Heart right ventricle (tissue), 16 donors: ENCODE measurements at places on chromosomes 5 and 9.

- DNase-seq = no peak
Measured at GRCh38 chr5:132477784-132478365, 12.7 kb downstream of the IRF1 start.

- no peak for DNase-seq
Measured at GRCh38 chr5:94526706-94527105, 91.7 kb downstream of the KIAA0825 start.

DNA sequence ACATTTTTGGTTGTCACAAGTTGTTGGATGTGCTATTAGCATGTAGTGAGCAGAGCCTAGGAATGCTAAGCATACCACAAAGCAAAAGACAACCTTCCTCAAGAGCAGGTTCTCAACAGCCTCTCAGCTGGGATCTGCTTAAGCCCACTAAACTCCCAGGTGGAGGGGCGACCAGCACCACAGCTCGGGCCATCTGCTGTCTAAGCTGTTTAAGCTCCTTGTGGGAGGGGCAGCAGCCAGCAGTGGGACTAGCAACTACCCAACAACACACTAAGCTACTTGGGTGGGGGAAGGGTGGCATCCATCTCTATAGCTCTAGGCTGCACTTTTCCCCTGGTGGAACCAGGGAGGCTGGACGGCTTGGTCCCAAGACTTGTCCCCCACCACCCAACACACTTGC lies 1052.7 kb upstream of the ARRDC3 start:
- DNase-seq = no peak

GRCh38 chr5:137666461-137666850 lies 69.4 kb downstream of the KLHL3 start:
- no peak for DNase-seq

DNA sequence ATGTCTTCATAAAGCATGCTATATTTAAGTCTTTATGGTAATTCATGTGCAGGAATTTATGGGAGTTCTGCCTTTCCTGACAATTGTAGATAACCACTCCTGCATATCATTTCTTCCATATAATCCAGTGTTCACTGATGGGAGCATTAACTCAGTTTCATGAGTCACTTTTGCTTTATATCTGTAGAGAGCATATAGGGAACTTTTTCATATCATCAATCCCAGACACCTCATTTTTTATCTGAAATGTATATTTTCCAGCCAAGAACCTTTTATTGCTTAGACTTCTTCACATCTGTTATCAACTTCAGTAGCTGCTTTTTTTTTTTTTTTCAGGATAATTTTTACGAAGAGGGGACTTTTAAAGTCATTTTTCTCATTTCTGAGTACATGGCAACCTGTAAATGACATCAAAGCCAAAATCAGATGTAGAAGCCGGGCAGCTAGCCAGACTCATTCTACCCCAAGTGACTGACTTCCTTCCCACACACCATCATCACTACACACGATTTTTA lies 41.1 kb downstream of the NFX1 start:
- DNase-seq = no peak

- no peak for DNase-seq
Measured at GRCh38 chr5:6551287-6551954, 81.4 kb downstream of the NSUN2 start.

DNA sequence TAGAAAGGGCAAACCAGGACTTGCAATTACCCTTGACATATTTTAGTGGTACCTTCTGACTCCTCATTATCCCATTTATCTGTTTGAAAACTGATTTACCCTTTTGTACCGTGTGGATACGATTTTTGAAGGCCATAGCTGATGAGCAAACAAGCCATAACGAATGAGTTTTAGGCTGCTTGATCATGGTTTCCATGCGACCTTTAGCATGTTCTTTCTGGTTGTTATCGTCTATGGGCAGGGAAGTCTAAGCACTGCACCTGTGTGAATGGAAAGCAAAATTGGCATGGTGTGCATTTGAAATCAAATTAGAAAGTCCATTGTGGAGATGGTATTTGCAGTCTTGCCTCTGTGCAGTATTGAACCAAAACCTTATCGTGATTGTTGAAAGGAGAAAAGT lies 127.7 kb downstream of the TLE4 start:
- no peak for DNase-seq

DNA sequence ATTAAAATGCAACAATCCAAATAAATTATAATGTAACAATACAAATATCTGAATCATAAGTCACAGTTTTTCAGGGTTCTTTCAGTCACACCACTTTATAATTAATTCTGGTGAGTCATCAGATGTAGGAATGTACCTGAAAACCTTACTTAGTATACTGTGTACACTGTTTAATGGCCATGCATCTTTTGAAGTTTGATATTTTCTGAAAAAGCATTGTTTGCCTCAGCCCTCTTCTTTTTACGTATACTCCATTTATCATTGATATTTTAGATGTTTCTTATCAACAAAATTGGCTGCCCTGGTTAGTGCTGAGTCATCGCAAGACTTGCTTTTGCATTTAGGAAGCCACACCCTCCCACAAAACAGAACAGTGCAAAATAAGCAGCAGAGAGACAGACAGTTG lies 218.6 kb downstream of the PJA2 start:
- DNase-seq = no peak

GRCh38 chr5:153974131-153974812 lies 64.4 kb downstream of the FAM114A2 start:
- DNase-seq = peak; percentile 36

- DNase-seq = no peak
Measured at GRCh38 chr5:83856881-83857280, 136.2 kb upstream of the HAPLN1 start.

DNA sequence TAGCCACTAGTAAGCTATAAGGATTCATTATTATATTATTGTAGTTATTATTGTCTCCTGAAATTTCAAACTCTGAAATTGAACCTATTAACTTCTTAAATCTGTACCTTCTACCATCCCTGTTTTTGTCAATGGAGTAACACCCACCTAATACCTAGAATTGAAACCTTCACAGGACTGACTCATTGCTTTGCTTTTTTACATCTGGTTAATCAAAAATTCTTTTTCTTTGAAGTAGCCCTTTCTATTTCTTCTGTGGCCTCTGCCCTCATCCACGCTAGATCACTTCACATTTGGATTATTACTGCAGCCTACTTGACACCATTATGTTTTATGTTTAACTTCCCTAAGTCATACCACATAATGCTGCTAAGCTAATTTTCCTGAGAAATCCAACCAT lies 35.6 kb downstream of the RBM27 start:
- DNase-seq = no peak

- peak; percentile 28 for DNase-seq
Measured at GRCh38 chr9:63859475-63860215, 1425.4 kb downstream of the FOXD4L5 start.

DNA sequence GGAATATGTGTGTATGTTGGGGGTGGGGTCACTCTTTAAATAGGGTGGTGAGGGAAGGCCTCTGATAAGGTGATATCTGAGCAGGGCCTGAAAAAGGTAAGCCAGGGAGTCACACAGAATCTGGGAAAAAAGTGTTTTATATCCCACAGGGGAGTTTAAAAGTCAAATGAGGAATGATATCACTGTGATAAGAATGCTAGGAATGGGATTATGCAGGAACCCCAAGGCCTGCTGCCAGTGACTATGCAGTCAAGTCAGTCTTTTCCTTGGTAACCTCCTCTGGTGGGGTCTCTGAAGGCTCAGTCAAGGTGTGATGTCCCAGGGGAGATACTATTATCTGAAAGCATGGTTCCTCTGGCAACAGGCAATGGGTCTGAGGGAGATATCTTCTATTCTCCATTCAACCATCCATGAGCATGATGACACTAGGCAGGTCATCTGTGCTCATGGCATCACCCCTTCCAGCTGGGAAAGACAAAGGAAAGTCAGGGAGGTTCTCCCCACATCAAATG lies 53.5 kb downstream of the GRIA1 start:
- DNase-seq = no peak

DNA sequence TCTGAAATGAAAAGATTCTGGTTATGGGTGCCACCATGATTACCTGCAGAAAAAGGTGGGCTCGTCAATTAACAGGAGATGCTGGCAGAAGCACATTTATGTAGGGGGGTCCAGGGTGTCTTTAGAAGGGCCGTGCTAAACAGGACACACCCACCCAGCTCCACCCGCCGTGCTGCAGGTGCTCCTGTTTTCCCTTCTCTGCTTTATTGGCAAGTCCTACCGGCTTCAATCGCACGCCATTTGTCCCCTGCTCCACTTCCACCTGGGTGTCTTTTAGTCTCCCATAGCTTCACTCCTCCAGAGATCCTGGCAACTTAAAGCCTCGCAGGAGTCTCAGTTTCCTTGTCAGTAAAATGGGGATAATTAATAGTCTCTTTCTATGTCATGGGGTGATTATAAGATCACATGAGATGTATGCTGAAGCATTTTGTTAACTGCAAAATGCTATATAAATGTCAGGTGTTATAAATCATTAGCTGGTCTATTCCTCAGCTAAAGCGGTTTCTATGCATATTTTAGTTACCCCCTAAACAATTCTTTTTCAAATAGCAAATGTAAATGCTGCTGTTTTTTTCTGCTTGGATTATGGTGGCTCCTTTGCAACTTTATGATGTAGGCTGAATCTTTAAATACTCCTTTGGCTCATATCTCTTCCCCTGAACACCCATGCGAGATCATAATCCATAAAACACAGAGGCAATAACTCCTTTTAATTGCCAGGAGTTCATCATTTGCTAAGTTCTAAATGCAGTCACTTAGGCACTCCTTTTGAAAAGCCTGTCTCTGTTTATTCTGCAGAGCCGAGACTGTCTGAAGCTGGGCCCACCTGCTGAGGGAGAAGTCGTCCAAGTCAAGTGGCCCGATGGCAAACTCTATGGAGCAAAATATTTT lies 406.9 kb downstream of the KDM4C start:
- DNase-seq = no peak

DNA sequence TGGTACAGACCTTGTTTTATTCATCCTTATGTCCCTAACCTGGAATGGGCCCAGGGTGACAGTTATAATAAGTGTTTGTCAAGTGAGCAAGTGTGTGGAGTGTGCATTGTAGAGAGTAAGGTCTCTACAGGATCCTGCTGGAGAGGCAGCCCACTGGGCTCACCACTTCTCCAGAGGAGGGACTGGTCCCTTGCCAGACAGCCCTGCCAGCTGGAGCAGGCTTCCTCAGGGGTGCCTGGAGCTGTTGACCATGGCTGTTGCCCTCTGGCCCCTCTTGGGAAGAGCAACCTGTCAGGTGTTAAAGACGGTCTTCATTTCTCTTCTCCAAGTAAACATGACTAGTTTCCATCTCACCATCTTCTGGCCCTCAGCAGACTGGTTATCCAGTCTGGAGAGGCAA lies 20.0 kb downstream of the IRF1 start:
- DNase-seq = no peak

GRCh38 chr9:128282500-128282899 lies 6.4 kb downstream of the SWI5 start:
- no peak for DNase-seq

- no peak for DNase-seq
Measured at GRCh38 chr5:5752844-5753243, 330.4 kb downstream of the ICE1 start.

- DNase-seq = no peak
Measured at GRCh38 chr5:126100767-126101166, 322.4 kb upstream of the GRAMD2B start.

- DNase-seq = no peak
Measured at GRCh38 chr5:169697976-169698375, 60.9 kb downstream of the DOCK2 start.

DNA sequence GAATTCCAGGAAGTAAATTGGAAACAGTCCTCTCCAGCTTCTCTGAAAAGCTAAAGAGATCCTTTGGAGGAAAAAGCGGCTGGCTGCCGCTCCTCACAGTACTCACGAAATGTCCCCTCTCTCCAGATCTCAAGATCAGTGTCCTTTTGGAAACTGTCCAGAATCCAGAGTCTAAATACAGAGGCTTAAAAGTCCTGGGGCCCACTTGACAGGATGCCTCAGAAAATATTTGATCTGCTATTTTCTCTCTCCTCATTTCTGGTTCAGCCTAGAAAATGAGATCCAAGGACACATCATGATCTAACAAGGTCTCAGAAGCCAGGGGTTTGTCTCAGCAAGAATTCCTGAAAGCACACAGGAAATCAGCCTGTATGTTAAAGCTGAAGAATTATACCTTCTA lies 7.2 kb downstream of the C1QTNF2 start:
- no peak for DNase-seq

DNA sequence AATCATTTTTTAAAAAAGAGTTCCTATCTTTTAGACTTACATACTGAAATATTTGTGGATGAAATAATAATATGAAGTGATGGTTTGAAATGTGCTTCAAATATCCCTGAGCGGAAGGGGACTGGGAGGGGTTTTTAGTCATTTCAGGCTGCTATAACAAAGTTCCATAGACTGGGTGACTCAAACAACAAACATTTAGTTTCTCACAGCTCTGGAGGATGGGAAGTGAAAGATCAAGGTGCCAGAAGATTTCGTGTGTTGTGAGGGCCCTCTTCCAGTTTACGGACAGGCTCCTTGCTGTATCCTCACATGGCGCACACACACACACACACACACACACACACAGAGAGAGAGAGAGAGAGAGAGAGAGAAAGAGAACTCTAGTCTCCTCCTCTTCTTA lies 27.1 kb upstream of the TEX10 start:
- DNase-seq = no peak

- DNase-seq = no peak
Measured at GRCh38 chr5:42927730-42928129, 112.4 kb downstream of the ANXA2R start.

GRCh38 chr5:179192185-179192890 lies 132.2 kb downstream of the ZNF354C start:
- DNase-seq = no peak

GRCh38 chr5:150304481-150305081 lies 1.9 kb upstream of the ARSI start:
- DNase-seq = no peak

DNA sequence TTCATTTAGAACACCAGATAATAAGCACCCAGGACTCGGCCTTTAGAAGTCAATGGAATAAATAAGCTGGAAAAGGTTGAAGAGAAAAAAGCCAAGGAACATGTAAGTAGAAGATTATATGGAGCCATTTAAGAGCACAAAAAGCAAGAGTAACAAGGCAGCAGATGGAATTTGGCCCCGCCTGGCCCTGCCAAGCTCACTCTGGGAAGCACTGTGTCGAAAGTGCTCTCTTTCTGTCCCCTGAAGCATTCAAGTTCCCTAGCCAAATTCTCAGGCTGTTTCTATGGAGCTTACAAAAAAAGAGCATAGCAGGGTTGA lies 73.0 kb upstream of the GPR151 start:
- DNase-seq = no peak

- DNase-seq = no peak
Measured at GRCh38 chr9:34384368-34385165, 7.9 kb upstream of the MYORG start.

- DNase-seq = no peak
Measured at GRCh38 chr5:147373328-147373727, 136.5 kb downstream of the DPYSL3 start.

- DNase-seq = no peak
Measured at GRCh38 chr9:114883709-114884108, 46.7 kb downstream of the TNFSF8 start.
